Activated naive CD8-positive, alpha-beta T cell treated with anti-CD3 and anti-CD28 coated beads, Interleukin-2, amount 50 U/mL, for 16 hours (primary cell): ENCODE measurements at places on chromosomes 7 and 10.

- no peak for DNase-seq
Measured at GRCh38 chr10:8628351-8628750, 573.9 kb downstream of the GATA3 start.

DNA sequence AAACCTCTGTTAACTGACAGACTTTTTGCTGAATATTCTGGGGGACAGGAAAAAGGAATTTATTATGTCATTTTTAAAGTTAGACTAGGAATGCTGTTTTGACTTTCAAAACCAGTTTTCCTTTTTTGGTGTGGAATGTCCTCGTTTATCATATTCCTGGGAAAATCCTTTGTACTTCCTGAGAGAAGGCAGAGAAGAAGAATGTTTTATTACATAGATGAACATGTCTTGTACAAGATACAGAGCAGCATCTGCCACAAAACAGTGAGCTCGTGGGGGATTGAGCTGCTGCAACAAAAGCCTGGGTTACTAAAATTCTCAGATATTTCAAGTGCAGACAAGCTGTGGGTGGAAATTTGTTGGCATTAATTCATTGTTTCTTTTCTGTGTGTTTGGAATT is 20.2 kb downstream of the MCU start:
- DNase-seq: no peak

DNA sequence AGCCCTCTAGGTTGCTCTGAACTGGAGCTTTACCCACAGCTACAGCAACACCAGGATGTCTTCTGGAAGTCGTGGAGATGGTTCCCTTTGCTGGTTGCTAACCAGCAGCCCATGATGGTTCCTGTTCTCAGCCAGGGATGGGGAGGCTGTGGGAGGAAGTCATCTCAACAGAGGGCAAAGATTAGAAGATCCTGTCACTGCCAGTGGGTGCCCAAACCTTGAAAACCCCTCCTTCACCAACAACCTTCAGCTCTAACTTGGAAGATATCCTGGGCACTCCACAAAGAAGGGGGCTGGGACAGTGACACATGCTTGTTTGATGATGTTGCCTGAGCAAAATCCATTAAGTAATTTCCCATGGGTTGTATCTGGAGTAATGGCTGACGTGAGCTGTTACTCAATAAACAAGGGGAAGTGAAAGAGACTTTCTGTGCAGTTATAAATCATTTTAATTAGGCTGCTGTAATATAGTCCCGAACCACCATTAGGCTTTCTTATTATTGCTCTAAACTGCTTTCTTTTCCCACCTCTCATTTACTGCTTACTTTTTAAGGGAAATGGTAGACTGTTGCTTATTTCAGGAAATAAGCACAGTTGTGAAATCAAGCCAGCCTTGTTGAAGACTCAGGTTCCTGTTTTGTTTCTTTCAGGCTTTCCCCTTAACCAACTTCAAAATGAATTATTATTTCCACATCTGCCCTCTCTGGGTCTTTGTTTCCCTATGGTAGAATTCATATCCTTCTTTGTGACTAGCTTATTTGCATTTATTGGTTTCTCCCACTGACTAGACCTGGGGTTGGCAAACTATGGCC is 124.8 kb downstream of the PPP1R17 start:
- no peak for DNase-seq

- DNase-seq: no peak
Measured at GRCh38 chr7:73611017-73611555, 13.2 kb downstream of the MLXIPL start.

DNA sequence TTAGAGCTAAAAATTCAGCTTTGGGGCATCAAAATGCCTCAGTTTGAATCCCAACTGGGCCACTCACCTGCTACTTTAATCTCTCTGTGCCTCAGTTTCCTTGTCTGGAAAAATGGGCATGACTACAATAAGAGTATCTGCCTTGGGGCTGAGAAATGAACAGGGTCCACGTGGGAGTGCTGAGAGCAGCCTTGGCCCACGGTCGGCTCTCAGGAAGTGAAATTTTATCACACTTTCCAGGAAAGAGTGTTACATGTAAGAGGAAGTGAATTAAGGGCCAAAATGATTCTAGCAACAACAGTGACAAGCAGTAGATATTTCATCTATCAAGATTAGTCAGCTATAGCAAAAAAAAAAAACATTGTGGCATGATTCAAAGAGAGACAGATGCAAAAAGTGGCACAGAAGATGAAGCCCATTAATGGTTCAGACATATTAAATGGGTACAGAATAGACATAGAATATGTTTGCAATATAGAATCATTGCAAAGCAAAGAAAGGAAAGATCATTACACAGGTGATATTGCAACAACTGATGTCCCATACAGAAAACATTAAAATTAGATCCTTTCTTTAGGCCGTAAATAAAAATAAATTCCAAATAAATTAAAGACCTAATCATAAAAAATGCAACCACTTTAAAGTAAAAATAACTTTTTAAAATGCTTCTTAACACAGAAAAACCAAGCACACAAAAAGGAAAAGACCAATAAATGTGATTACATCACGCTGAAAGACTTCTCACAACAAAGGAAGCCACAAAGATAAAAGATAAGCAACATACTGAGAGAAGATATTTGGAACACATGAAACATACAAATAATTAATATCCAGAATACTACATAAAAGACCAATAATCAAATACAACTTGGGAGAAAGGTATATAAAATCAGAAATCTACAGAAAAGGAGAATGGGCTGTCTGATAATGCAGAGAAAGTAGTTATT is 4.3 kb downstream of the TMEM273 start:
- DNase-seq: no peak
